ENCODE measurements at places on chromosomes 3 and 15. TPM values are rescaled to one million over a fixed set of nuclear protein-coding genes. Genes with fewer than 3 reads are reported as not detected.

Gene SLC22A14
- total RNA-seq, result not detected

Gene HTR3E
- not detected for total RNA-seq

Gene BCHE
- 1.2 TPM for total RNA-seq

Gene NR1I2
- total RNA-seq, result not detected

Gene CHL1
- total RNA-seq, result not detected

Gene HRG
- total RNA-seq, result not detected

Gene TMOD2
- 2.1 TPM for total RNA-seq

Gene IGSF10
- total RNA-seq, result 0.49 TPM

Gene RTP4
- not detected for total RNA-seq

Gene MUSTN1
- total RNA-seq, result not detected

Gene PAK6
- total RNA-seq, result 0.87 TPM

Gene GOLGA8Q
- total RNA-seq, result 0.25 TPM

Gene GOLGA8N
- 1.3 TPM for total RNA-seq

Gene BFSP2
- not detected for total RNA-seq

Gene ATP13A3
- total RNA-seq, result 19.4 TPM

Gene AQP9
- total RNA-seq, result not detected

Gene ROBO2
- not detected for total RNA-seq

Gene SLCO2A1
- not detected for total RNA-seq

Gene ADAMTSL3
- total RNA-seq, result 0.25 TPM

Gene GATM
- total RNA-seq, result 2.2 TPM

Gene CFAP91
- total RNA-seq, result 0.35 TPM

Gene CACNA2D3
- not detected for total RNA-seq

Gene LMAN1L
- total RNA-seq, result not detected

Gene CACNA2D2
- 0.58 TPM for total RNA-seq

Gene CCR8
- total RNA-seq, result not detected

Gene KLHL6
- total RNA-seq, result not detected

Gene GPR160
- total RNA-seq, result 2.2 TPM

Gene WDR49
- not detected for total RNA-seq

Gene CCK
- total RNA-seq, result 0.94 TPM

Gene SIDT1
- total RNA-seq, result 0.96 TPM

Gene IRAK2
- 32.0 TPM for total RNA-seq

Gene WNT5A
- 0.87 TPM for total RNA-seq

Gene CLN6
- 79.6 TPM for total RNA-seq

Gene SLC22A13
- total RNA-seq, result not detected

Gene CNTN6
- not detected for total RNA-seq

Gene SERINC4
- total RNA-seq, result 0.10 TPM

Gene RUVBL1
- 105 TPM for total RNA-seq
